ENCODE measurements at places on chromosomes 2 and 18.

DNA sequence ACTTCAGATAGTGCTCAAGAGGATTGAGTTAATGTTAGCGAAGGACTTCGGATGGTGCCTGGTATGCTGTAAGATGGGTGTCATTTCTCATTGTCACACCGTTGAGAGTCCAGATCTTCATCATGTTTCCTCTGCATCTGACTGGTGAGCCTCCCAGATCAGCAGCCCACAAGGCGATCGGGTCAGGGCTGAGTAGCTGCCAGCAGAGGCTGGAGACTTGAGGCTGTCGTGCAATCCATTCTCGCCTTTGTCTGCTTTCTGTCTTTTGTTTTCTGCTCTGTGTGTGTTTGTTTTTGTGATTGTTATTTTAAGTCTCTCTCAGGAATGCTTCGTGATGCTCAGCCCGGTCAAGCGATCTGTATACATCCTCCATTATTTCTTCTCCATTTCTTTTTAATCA lies 95.8 kb downstream of the TGOLN2 start:
- no peak for DNase-seq

GRCh38 chr18:71832946-71833617 lies 711.1 kb downstream of the CBLN2 start:
- no peak for DNase-seq

DNA sequence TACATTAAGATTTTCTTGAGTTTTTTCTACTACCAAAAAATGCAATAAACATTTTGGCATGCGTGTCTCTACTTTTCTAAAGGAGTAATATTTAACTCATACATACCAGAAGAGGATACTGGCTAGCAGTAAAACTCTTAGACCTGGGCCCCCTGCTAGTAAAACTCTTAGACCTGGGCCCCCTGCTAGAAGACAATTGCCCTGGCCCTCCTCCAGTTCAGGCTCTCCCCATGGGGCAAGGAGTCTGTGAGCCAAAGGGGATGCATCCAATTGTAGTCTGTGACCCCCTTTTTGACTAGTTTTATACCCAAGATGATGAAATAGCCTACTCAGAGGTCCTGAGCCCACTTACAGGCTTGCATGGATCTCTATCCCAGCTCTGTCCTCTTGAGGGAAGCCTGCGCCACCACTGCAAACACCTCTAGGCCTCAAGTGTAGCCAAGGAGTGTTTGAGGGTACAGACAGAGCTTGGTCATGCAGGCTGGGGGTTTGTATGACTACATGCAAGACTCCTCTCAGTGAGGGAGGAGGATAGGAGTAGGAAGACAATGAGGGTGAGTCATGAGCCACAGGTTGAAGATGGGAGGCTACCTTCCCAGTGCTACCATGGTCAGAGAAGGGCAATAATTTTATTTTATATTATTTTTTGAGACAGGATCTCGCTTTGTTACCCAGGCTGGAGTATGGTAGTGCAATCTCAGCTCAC lies 45.2 kb upstream of the PGAP1 start:
- no peak for DNase-seq

- DNase-seq: peak; percentile 40
Observed at GRCh38 chr2:225894236-225894980, 494.9 kb downstream of the NYAP2 start.

- peak; percentile 5 for DNase-seq
Observed at GRCh38 chr2:152716805-152717227, 445 bp downstream of the PRPF40A start.

DNA sequence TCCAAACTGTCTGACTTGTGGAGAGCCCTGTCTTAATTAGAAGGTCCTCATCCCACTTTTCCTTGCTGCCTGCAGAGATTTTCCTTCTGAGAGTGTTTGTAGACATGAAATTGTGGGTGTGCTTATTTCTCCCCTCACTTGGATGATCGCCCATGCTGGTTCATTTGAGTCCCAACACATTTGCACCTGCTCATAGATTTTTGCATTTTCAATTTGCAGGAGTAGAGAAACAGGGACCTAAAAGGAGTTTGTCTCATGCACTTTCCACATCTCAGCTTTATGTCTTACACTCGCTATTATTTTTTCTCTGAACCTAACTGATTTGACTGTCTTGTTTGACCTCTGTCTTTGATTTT lies 33.2 kb upstream of the FHL2 start:
- DNase-seq: no peak

- DNase-seq: peak; percentile 16
Observed at GRCh38 chr2:102736110-102736409, 25.8 kb upstream of the TMEM182 start.

- DNase-seq: no peak
Observed at GRCh38 chr2:42012651-42013050, 35.2 kb upstream of the PKDCC start.

DNA sequence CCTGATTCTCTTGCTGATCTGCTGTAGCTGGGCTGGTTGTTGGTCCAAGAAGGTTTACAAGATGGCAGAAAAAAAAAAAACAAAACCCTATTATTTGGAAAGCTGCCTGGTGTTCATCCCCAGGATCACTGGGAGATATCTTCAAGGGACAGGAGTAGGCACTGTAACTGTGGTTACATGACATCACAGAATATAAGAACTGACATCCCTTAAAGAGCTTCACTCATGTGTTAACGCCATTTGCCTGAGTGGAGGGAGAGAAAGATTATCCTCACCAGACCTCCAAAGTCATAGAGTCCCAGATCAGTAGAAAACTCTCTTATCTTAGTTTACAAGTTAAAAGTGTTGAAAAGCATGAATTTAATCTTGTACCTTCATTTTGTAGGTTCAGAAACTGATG lies 95.3 kb upstream of the BZW1 start:
- DNase-seq: no peak

DNA sequence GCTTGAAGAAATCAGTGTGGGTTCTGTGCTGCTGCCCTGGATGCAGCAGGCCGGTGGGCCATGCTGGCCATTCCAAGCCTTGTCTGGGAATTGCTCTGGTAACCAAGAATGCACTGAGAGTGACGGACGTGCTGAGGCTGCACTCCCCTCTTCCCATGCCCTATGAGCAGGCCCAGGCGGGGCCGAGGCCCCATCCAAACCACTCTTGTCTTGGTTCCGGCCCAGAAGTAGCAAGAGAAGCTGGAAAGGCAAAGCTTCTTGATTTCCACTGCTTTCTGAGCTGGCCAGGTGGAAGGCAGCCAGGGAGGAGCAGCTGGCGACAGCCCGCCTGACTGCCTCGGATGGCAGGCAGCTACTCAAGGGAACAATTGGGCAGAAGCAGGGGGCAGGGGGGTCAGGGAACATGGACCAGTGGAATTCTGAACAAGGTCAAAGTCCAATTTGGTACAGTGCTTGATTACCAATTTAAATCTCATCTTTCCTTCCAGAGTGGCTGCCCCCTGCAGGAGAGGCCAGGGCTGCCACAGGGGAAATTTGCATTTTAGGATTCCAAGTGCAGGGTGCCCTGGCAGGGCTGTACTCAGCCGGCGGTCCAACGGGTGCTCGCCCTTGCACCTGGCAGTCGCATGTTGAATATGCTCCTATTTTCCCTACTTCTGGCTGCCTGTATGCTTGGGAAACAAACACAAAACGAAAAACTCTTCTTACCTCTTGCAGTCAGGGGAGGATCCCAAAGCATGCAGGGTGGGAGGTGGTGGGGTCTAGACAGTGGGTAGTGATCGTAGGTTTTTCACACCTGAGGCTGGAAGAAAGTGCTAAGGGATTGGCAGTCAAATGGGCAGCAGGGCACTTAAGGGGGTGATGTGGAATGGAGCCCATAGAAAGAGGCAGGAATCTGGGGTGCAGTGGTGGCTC lies 67.3 kb downstream of the LIPG start:
- DNase-seq: no peak

DNA sequence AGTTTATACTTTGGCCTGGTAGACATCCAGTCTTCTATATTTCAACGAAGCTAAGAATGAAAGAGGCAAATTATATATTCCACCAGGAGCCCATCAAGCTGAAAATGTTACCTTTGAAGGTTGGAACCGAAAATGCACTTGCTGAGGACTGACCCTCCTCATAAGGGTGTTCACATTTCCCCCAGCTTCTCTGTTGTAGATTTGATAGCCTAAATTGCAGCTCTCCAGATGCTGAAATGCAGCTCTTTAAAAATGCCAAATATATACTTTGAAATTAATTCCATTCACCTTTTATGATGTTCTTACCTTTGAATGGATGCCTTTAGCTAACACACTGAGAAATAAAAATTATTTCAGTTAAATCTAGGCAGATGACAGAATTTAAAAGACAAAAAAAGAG lies 1.8 kb upstream of the FIGN start:
- DNase-seq: no peak

- DNase-seq: peak; percentile 77
Observed at GRCh38 chr2:238370823-238371372, 50.6 kb downstream of the TRAF3IP1 start.

GRCh38 chr2:200405599-200406298 lies 99.3 kb downstream of the SPATS2L start:
- peak; percentile 56 for DNase-seq

DNA sequence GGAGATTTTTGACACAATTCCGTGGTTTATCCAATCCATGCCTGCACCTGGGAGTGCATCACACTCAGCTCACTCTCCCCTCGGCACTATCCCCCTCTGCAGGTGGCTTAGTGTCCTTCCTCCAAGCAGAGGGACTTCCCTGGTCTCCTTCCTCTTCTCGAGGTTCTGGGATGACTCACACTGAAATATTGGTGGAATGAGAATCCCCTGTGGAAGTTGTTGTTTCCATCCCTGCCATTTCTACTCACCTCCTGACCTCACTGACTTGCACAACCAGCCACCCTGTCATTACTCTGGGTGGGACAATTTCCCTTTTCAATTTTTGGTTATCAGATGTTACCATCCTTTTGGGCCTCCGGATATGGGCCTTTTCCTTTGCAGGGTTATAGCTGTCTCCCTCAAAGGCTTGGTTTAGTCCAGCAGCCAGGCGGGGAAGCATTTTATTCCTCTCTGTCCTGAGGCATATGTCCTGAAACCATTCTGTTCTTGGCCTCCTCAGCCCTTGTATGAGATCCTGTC lies 59.9 kb downstream of the PTPRM start:
- peak; percentile 68 for DNase-seq

DNA sequence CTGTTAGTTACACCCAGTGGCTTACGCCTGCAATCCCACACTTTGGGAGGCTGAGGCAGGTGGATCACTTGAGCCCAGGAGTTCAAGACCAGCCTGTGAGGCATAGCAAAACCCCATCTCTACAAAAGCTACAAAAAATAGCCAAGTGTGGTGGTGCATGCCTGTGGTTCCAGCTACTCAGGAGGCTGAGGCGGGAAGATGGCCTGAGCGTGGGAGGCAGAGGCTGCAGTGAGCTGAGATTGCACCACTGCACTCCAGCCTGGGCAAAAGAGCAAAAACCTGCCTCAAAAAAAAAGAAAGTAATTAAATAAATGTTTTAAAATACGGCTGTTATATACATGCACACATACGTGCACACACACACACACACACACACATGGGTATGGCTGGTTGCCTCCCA lies 194.8 kb downstream of the HDAC4 start:
- DNase-seq: no peak

DNA sequence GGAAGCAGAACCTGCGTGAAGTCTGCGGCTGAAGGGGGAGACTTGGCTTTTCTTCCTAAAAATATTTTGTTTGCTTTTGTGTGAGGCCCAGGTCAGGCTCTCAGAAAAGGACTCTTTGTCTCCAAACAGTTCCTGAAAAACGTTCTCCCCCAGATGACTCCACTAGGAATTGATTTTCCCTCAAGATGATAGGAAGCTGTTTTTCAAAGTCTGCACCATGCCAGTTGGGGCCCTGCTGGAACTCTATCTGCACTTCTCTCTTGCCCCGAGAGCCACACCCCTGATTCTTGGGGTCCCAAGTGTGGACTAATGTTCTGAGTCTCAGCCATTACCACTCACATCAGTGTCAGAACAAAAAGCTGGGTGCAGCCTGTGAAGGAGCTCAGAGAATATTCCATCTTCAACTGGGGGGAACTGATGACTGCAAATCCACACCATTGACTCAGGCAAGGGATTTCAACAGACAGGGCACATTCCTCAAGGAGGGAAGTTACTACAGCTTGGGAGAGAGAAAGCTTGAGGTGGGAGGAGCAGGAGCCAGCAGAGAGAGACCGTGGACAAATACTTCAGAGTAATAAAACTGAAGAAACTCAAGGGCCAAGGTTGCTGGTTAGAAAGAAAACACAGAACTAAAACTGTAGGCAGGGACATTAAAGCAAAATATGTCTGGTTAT lies 768.3 kb downstream of the RNF144A start:
- DNase-seq: no peak

Data from AG08396 (cell line).